Hypothalamus (tissue), 51 donors: ENCODE measurements at places on chromosomes 16 and 17.
A peak's percentile ranks its signal among the peaks of the same experiment; 100 is the strongest.

DNA sequence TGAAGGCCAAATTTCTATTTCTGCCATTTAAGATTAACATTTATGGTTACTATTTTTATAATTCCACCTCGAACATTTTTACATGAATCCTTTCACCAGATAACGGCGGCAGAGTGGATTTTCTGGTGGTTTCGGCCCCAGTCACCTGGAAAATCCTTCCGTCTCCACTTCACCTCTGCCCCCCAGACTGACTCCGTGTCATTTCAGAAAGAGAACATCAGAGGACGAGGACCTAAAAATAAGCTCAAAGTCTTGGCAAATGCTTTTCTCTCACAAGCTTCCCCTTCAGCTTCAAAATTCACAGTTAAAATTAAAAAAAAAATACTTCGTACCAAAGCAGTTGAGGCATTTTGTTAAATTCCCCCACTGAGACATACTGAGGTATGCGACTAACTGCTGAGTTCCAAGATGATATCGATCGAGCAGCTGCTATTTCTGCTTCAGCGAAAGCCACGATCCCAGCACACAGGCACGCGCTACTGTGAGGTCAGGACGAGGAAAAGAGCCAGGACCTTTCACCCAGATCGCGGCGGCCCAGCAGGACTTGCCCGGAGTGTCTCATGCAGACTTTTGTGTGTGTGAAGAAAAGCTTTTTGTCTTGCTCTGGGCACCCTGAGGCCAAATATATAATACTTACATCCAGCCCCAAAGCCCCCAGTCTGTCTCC is 36.8 kb downstream of the ASPA start:
- DNase-seq: peak; percentile 86

GRCh38 chr17:3689262-3690093 is 6.5 kb downstream of the P2RX5 start:
- DNase-seq: no peak

DNA sequence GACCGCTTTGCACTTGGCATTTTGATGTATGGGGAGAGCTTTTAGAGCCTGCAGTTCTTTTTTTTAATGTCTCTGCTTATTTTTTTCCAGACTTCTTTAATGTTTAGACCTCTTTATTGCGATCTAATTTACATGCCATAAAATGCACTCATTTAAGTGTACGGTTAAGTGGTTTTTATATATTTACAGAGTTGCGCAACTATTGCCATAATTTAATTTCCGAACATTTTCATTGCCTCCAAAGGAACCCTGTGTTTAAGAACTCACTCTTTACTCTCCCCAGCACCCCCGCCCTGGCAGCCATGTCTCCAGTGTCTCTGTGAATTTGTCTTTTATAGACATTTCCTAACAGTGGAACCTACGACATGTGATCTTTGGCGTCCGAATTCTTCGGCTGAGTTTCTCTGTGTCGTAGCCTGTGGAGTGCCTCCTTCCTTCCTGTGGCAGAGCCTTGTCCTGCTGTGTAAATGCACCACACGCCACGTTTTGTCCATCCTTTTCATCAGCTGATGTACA is 24.0 kb downstream of the ZNF750 start:
- DNase-seq: no peak

DNA sequence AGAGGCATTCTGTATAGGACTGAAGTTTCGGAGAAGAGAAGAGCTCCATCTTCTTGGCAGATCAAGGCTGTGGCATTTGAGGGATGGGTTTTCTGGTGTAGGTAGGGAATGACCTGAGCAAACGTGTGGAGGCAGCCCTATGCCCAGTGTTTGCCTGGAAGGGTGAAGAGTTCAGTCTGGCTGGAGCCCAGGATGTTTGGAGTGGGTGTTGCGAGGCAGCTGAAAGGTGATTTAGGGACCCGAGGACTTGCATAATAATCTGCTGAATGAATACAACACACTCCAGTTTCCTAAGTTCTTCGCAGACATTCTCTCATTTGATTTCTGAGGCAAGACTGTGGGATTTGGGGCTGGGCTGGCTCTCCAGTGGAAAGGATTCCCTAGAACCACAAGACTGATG is 186.2 kb downstream of the CYLD start:
- no peak for DNase-seq

GRCh38 chr17:59972778-59973177 is 8.2 kb upstream of the RNFT1 start:
- DNase-seq: no peak

DNA sequence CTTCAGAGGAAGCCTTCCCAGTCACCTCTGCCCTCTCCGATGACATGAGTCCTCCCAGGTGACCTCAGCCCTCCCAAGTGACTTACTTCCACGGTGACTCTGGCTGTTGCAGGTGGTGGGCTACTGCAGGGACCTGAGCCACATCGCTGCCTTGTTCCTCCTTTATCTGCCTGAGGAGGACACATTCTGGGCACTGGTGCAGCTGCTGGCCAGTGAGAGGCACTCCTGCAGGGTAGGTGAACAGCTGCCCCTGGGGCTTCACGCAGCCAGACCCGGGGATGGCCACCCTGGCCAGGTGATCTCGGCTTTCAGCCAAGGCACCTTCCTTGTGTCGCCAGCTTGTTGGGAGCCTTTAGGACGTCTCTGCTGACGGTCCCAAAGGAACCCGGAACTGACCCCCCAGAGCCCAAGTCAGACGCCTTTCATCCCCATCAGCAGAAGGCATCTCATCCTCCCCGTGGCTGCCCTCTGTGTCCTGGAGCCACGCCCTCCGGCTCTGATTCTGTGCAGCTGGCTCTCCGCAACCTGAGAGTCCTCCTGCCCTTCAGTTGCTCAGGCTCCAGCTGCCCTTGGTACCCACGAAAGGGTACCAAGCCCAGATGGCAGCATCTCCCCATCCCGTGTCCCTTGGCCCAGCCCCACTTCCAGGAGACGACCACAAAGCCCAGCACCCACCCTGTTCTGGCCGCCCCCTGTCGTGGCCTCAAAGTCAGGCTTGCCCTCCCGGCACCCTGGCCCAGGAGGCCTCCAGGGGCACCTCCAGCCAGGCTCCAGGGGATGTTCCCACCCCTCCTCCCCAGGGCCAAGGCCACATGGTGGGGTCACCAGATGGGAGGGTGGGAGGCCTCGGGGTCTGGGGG is 81.7 kb downstream of the GOSR1 start:
- no peak for DNase-seq

DNA sequence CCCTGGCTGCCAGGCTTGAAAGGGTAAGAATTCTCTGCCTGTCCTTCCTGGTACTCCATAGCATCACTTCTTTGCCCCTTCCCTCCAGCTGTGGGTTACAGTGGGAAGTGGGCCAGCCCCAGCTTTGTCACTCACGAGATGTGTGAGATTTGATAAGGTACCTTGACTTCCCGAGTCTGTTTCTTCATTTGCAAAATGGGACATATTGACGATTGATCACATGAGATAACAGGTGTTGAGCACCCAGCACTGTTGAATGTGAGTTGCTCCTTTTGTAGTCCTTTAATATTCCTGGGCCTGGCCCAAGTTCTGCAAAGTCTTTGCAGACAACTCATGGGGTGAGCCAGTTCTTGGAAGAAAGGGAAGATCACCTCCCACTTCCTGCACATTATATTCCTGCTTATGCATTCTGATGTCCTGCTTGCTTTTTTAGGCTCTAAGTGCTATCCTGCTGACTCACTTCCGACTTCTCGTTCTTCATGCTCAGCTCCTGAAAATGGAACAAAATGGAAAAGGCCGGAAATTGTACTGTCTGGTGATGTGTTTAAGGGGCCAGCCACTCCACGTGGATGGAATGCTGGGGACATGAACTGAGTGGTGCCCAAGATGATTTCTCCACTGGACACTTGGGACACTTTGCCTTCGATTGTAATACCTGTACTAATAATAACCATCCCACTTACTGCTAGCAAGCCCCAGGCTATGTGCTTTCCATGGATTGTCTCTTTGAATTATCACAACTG is 8.3 kb upstream of the NLK start:
- DNase-seq: no peak

DNA sequence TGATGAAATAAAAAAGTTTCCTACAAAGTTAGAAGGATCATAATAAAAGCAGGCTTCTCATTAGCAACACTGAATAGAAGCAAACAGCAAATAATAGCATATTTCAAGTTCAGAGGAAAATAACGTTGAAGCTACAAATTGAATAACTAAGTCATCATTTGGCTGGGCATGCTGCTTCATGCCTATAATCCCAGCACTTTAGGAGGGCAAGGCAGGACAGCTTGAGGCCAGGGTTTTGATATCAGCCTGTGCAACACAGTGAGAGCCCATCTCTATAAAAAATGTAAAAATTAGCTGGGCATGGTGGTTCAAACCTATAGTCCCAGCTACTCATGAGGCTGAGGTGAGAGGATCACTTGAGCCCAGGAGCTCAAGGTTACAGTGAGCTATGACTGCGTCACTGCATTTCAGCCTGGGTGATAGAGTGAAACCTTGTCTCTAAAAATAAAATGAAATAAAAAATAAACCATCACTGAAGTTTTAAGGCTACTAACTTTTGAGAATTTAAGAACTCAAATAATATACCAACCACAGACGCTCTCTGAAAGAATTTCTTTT is 25.5 kb downstream of the NCOR1 start:
- no peak for DNase-seq

GRCh38 chr16:75244844-75245758 is 6.3 kb downstream of the BCAR1 start:
- DNase-seq: peak; percentile 60

DNA sequence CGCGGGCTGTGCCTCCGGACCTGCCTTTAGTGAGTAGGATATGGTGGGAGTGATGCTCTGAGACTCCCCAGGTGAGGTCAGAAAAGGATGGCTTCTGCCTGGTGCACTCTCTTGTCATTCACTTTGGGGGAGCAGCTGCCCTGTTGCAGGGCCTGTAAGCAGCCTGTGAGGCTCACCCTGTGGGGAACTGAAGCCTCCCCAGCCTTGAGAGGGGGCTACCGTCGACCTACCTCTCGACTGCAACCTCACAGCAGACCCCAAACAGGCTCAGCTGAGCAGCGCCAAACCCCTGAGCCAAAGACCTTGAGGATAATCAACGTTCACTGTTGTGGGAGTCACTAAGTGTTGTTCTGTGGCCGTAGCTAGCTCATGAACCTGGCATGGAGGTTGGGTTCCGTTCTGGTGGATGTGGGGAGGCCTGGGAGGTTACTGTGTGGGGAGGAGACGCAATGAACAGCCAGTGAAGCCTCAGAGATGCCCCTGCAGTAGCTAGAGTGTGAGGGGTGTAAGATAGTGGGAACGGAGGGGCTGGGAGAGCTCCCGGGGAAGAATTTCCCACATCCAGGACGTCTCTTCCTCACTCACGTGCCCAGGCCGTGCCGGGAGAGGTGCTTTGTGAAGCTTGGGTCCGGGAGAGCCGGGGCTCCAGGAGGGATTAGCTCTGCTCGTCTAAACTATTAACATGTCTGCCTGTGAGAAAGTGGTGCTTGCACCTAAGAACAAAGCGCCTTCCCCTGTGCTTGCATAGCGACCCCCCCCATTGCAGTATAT is 38.8 kb downstream of the METRNL start:
- DNase-seq: no peak

DNA sequence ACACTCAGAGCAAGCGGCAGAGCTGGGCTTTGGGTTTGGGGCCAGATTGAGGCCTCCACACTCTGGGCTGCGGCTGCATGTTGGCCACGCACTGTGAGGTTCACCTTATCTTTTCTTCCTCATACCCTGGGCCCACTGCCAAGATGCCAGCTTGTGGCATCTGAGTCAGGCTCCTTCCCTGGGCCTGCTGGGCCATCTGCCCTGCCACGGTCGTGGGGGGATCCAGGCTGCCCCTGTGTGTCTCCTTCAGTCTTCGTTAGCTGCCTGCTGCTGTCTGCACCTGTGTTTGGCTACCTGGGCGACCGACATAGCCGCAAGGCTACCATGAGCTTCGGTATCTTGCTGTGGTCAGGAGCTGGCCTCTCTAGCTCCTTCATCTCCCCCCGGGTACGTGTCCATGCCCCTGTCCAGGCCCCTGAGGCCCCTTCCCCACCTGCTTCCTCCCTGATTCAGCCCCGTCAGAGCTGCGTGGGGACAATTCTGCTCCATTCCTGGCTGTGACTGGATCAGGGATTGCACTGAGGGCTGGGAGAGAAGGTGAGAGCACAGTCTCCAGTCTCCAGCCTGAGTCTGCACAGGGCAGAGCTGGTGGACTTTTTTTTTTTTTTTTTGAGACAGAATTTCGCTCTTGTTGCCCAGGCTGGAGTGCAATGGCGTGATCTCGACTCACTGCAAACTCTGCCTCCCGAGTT is 11.2 kb downstream of the SPNS3 start:
- DNase-seq: no peak

DNA sequence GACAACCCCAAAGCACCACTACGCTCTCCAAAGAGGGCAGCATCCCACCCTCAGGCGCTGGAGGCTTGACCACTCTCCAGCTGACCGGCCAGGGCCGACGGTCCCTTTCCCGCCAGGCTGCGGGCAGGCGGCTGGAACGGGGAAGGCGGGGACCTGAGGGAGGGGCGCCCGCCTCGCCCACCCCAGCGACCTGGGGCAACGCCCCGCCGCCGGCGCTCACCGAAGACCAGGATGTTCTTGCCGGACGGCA is 431 bp downstream of the DYNC1LI2 start:
- no peak for DNase-seq

DNA sequence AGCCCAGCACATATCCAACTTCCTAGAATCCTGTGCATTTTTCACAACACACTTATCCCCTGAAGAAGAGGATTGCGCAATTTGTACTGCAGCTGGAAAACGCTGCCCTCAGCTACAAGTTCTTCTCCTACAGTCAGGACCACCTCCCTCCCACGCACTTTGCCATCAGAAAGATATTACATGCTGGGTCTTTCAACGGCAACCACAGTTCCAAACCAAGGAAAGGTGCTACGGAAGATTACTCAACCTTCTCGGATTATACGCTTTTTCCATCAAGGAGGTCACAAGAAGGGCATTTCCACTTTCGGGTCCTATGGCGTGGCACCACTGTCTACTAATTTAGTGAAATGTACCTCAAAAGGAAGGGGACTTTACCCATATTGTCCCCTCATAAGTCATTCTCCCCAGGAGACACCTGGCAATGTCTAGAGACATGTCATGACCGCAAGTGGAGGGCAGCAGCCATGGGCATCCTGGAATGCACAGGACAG is 35.2 kb downstream of the USP7 start:
- DNase-seq: no peak

GRCh38 chr17:70423562-70423961 is 254.2 kb downstream of the KCNJ2 start:
- no peak for DNase-seq
